ENCODE measurements at places on chromosomes 7 and 10. TPM values are rescaled to one million over a fixed set of nuclear protein-coding genes. Genes with fewer than 3 reads are reported as not detected.

The TBC1D12 gene
- 9.8 TPM for total RNA-seq

The ARID5B gene
- 16.5 TPM for total RNA-seq

The ZNF679 gene
- total RNA-seq, result not detected

The AOAH gene
- total RNA-seq, result 0.51 TPM

The GNGT1 gene
- total RNA-seq, result not detected

The POU6F2 gene
- not detected for total RNA-seq

The TSPAN15 gene
- 26.4 TPM for total RNA-seq
